Posterior vena cava (tissue), 2 donors: ENCODE measurements at places on chromosomes 5 and 9.

DNA sequence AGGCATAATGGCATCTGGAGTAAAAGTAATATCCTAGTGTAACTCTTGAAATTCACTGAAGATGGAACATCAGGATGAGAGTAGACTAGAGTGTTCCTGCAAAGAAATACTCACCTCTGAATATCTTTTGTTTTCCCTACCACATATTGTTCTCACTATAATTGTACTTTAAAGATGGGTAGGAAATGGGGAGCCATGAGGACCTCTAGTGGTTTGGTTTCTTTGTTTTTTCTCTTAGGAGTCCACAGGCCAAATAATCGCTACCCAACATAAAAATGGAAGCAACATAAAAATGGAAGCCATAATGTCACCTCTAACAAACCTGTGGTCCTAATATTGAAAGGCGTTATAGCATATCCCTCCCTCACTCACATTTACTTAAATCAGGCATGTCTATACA is 2375.8 kb downstream of the MAT2B start:
- DNase-seq, result no peak

- no peak for DNase-seq
Observed at GRCh38 chr5:120535900-120536299, 71.8 kb downstream of the PRR16 start.

GRCh38 chr5:139451878-139452660 is 10.5 kb downstream of the ECSCR start:
- DNase-seq, result peak; percentile 9

GRCh38 chr9:134881313-134881670 is 682 bp downstream of the FCN2 start:
- no peak for DNase-seq

DNA sequence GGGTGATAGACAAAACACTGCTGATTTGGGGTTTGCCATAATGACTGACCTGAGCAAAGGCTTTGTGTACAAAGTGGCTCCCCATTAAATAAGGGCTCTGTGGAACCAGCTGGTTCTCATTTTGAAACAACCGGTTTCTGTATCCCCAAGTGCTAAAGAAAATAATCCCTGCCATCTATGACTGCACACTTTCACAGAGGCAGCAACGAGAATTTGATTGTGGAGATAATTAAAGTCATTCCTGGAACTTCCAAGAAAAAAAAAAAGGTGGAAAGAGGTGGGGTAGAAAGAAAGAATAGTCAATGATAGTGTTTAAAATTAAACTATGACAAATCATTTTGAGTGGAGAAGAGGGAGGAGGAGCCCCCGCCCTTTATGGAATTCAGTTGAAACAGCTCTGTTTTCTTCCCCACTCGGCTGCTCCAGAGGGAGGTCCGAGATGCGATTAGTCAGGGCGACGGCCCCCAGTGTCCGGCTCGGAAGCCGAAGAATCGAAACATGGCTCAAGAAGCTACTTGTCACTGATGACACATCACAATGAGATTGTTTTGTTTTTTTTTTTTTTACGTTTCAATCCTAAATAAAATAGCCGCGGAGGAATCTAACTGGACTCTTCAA is 38.4 kb downstream of the EBF1 start:
- peak; percentile 93 for DNase-seq

GRCh38 chr9:5580650-5581049 is 48.3 kb upstream of the RIC1 start:
- no peak for DNase-seq

DNA sequence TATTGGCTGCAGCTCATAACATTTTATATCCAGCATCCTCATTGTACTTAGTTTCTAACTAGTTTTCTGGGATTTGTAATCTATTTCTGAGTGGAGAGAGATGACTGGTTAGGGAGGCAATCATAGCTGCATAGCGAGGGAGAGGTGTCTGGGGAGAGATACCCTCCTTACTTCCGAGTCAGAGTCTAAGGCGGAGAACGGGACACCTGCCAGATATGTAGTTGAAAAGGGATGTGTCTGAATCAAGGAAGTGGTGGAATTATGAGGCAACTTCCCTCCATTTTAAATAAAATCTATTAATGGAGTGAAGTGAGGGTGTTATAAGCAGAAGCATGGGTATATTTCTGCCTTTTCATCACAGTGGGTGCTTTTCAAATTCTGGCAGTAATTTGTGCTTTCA is 126.5 kb downstream of the MAST4 start:
- no peak for DNase-seq

- DNase-seq, result peak; percentile 2
Observed at GRCh38 chr5:172180936-172181335, 7.1 kb downstream of the STK10 start.

DNA sequence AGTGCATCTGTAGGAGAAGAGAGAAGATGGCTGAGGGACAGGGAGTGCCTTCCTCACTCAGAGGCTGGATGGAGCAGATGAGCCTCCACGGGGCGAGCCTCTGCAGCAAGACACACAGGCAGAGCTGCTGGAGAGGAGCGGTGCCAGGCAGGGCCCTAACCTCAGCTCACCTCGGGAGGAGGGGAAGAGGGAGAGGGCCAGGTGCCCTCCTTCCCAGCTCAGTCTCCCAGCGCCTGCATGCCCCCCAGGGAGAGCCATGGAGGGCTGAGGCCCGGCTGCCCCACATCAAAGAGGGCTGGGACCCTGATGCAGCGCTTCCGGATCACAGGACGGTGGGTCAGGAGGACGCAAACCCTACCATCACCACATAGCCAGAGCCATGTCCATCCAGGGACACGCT is 13.6 kb upstream of the SPATA31E1 start:
- DNase-seq, result peak; percentile 79

- DNase-seq, result no peak
Observed at GRCh38 chr5:39064450-39064849, 9.7 kb downstream of the RICTOR start.

GRCh38 chr5:6193310-6193709 is 185.0 kb downstream of the MED10 start:
- DNase-seq, result no peak
